T follicular helper cell (primary cell): ENCODE measurements at places on chromosomes 6 and 20.

GRCh38 chr6:766625-767024, 73.7 kb upstream of the EXOC2 start:
- DNase-seq = no peak

GRCh38 chr6:166542580-166542912, 43.9 kb downstream of the RAMACL start:
- no peak for DNase-seq

GRCh38 chr6:158038291-158039177, 56.9 kb downstream of the SYNJ2 start:
- no peak for DNase-seq

- DNase-seq = no peak
Observed at GRCh38 chr20:39109933-39110818, 148.0 kb downstream of the DHX35 start.

GRCh38 chr6:63783096-63783495, 147.5 kb downstream of the PHF3 start:
- DNase-seq = no peak

DNA sequence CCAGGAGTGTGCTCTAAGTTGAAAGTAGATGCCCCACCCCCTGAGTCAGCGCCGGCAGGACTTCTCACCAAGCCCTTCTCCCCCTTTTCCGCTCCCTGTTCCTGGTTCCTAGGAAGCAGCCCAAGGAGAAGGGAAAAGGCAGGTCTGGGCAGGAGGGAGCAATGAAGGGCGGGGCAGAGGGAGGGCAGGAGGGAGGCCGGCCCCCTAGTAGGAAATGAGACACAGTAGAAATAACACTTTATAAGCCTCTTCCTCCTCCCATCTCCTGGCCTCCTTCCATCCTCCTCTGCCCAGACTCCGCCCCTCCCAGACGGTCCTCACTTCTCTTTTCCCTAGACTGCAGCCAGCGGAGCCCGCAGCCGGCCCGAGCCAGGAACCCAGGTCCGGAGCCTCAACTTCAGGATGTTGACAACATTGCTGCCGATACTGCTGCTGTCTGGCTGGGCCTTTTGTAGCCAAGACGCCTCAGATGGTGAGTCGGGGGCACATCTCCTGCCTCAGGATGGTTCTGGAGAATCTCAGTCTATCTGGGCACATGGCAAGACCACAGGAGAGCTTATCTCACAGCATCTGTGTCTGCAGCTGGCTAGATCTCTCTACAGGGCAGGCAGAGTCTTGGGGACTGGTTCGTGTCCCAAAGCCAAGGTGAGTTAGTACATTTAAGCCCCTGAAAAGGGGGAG, at the start of gene PROCR:
Gene PROCR (plus strand): TSS at position 320 of the 681 bp plus-strand sequence. CDS start 83 bp downstream, at position 403.
- no peak for DNase-seq
